ENCODE measurements at places on chromosomes 2 and 18.
A peak's percentile ranks its signal among the peaks of the same experiment; 100 is the strongest.

- DNase-seq, result no peak
Observed at GRCh38 chr2:224222291-224222690, 179.6 kb downstream of the FAM124B start.

DNA sequence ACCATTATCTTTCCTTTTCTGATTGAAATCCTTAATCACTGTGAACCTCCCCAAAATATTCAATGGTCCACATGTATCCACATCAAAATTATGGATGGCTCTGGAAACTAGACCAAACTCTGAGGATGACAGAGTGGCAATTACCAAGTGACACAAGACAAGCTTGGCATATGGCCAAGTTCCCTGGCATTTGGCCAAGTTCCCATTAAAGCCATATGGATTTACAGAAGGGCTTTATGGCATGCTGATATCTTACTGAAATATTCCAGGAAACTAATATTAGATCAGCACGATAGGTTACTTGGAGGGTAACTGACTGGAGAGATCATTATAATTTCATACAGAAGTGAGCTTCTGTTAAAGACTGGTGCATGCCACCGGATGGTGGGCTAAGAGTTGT lies 21.9 kb upstream of the CERS6 start:
- DNase-seq, result no peak

- DNase-seq, result no peak
Observed at GRCh38 chr2:72082021-72082601, 65.6 kb downstream of the CYP26B1 start.

DNA sequence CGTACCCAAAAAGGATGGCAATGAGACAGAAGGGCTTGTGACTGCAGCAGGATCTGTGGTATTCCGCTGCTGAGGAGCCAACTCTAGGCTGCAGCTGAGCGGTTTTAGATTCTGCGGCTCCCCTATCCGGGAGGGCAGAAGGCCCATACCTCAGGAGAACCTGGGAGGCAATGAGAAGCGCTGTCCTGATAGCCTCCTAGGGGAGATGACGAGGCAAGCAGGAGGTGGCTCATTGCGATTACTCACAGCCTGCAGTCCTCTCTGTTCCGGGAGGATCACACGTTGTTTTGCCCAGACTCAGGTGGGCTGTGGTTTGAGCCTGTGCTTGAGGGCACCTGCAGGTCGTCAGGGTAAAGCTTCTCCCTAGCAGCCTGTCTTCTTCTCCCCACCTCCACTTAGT lies 65.1 kb downstream of the COA5 start:
- DNase-seq, result no peak

- DNase-seq, result no peak
Observed at GRCh38 chr2:159124441-159124911, 156.0 kb downstream of the TANC1 start.

GRCh38 chr18:78659748-78660147 lies 319.9 kb upstream of the SALL3 start:
- no peak for DNase-seq

GRCh38 chr2:3134026-3134571 lies 243.5 kb downstream of the EIPR1 start:
- DNase-seq, result no peak

GRCh38 chr2:208985644-208986043 lies 438.2 kb upstream of the MAP2 start:
- DNase-seq, result no peak

DNA sequence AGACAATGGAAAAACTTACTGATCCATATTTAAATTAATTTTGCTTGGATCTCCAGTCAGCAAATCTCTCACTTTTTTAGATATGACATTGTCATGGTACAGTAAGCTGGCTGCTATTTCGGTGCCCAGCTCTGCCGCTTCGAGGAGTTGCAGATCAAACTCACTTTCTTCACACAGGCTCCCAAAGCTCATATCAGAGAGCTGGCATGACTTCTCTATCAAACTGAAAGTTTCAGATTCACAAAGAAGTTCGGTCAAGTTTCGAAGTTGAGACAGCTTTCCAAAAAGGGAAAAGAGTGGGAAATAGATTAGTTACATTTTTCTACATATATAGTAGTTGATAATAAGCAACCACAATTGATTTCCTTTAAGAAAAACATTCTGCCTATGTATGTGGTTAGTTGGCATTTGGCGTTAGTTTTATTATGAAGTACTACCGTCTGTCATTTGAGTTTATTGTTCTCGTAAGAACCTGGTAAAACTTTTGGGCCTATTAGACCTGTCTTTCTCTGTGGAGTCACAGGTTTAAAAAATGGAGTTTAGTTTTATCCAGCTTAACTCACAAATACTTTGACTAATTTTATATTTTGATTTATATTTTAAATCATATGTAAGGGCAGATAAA lies 118.8 kb downstream of the ABCA12 start:
- no peak for DNase-seq

- no peak for DNase-seq
Observed at GRCh38 chr2:171513719-171514160, 8.5 kb upstream of the CYBRD1 start.

DNA sequence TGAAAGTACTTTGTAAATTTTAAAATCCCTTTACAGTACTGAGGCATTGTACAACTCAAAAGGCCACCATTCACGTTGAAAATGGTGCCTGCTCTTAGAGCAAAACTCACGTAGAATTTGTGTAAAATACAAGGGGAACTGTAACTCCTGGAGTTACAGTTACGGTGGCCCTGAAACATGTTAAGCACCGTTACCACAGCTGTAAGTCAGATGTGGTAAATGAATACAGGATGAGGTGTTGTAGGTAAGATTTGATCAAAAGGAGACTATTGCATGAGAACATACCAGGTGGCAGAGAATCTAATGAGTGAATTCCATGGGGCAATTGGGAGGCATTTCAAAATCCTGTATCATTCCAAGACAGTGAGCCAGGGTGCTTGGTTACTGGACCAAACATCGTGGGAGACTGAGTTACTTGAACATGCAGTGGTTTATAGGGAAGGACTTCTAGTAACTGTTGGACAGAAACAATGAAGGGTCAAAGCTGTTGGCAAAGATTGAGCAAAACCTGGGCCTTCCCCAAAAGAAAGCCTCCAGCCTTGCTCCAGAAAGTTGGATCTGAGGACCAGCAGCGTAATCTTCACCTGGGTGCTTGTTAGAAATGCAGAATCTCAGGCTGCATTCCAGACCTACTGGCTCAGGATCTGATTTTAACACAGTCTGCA lies 535.8 kb upstream of the POU3F3 start:
- no peak for DNase-seq

DNA sequence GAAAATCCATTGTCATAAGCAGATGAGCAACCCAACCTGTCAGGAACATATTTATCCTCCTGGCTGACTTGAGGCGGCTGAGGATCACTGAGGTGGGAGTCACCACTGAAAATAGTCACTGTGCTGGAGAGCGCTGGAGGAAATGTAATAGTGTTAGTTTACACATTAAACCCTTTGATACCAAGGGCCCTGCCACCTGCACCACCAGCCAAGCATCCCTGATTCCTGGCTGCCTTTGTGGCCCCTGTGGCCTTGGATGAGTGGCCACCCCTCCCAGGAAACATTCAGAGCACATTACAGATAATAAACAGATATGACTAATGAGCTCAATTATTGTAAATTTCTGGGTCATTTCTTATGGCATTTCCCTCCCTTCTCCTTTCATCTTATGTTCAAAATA lies 105.9 kb downstream of the LYPD1 start:
- peak; percentile 74 for DNase-seq

DNA sequence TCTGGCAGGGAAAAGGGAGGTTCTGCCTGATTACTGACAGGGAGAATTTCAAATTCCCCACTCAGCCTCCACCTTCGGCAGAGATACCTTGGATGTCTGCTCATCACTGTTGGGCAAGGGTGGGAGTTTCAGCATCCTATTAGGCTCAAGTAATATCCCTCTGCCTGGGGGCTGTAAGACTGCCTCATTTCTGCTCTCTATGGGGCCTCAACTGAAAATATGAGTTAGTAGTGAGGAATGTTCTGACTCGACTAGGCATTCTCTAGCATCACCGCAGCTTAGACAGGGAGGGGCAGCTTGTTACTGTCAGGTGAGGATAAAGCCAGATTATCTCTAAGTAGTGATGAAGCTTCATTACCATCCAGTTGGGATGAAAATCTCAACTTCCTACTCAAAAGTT lies 87.7 kb upstream of the LRP1B start:
- DNase-seq, result no peak

DNA sequence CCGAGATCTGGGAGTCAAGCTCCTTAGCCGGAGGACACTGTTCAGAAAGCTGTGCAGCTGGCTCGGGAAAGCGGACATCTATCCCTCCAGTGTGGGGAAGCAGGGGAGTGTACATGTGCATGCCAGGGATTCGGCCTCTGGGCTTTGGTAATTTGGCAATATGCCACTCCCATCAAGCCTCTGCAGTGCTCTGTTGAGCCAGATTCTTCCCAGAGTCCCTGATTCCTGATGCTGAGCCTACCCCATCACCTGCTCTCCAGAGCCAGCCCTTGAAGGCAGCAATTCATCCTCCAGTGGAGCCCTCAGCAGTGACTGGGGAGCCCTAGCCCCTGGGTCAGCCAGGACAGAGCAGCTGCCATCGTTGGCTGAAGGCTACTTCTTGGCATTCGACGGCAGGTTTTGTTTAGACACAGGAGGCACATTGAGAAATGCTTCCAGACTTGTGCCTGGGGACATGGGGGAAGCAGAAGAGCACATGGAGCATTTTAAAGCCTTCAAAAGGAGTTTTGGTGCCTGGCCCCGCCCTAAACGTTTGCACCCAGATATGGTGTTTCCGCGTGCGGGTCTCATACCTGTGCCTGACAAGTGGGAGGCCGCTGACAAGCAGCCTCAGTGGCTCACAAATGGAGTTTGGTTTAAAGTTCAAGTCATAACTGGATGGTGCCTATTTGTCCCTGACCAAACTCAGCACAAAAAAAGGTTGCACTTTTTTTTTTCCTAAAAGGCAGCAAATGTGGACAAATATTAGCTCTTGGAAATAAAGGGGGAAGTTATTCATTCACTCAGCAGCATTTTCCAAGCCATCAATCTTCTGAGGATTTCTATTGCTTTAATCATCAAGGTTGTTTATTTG lies 272.8 kb downstream of the CYRIA start:
- DNase-seq, result no peak

- no peak for DNase-seq
Observed at GRCh38 chr2:207142461-207142860, 23.3 kb downstream of the KLF7 start.

- no peak for DNase-seq
Observed at GRCh38 chr2:228180181-228181097, 1.0 kb downstream of the SPHKAP start.

GRCh38 chr2:111703759-111704158 lies 180.2 kb downstream of the ANAPC1 start:
- DNase-seq, result no peak

DNA sequence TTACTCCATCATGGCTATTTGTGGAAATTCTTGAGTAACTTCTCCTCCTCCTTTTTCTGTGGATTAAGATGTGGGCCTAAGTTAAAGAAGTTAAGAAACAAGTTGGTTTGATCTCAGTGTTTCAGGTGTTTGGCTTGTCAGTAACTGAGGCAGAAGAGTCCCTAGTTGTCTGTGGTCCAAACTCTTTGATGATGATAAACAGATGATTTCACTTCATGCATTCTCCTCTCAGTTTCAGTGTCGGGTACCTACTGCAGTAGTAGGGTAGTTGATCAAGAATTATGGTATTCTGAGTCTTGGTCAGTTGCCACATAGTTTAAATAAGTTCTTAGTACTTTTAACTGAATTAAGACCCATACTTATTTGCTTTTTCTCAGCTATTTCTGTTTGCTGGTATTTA lies 85.6 kb downstream of the NCOA1 start:
- no peak for DNase-seq

GRCh38 chr2:157843081-157843480 lies 33.0 kb downstream of the ACVR1 start:
- no peak for DNase-seq

- DNase-seq, result peak; percentile 57
Observed at GRCh38 chr2:8676921-8677645, 4.8 kb upstream of the ID2 start.

DNA sequence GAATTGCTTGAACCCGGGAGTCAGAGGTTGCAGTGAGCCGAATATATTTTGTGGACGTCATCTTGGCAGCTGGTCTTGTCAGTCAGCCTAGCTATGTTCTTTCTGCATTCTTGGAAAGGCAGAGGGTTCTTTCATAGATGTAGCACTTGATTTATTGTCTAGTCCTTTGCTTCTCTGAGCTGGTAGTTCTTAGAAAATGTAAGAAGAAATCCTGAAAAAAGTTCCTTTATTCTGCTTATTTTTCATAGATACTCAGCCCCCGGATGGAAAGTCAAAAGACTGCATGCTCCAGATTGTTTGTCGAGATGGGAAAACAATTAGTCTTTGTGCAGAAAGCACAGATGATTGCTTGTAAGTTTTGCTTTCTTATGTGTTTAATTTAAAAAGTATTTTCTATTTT lies 21.3 kb downstream of the PLEKHB2 start:
- DNase-seq, result no peak

GRCh38 chr2:62817995-62818713 lies 112.6 kb downstream of the EHBP1 start:
- DNase-seq, result no peak

DNA sequence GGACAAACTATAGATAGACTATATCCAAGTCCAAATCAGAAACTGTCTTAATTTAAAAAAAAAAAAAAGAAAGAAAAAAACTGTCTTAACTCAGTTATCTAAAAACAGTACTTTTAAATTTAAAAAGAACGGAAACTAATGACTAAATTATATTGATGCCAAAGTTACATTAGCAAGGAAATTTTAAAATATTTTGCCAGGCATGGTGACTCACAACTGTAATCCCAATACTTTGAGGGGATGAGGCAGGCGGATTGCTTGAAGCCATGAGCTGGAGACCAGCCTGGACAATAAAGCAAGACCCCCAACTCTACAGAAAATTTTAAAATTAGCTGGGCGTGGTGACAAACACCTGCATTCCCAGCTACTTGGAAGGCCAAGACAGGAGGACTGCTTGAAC lies 30.9 kb downstream of the MEMO1 start:
- DNase-seq, result no peak

DNA sequence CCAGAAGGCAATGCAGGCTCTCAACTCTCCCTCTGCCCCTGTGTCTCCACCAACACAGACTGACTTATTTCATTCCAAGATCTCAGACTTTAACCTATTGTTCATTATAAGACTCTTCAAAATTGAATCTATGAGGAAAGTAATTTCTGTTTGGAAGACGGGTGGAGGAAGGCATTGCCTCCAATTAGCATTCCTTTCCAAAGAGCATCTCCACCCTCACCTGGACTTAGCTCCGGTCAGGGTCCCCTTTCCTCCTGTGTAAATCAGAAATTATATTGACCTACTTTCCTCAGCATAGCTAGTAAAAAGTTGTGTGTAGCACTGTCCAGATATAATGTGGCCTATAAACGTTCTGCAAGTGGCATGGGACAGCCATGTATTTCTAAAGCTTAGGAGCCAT lies 230.4 kb upstream of the ACVR2A start:
- no peak for DNase-seq
